ENCODE measurements at places on chromosomes 16 and 17. TPM values are rescaled to one million over a fixed set of nuclear protein-coding genes. Genes with fewer than 3 reads are reported as not detected.
A peak's percentile ranks its signal among the peaks of the same experiment; 100 is the strongest.

DNA sequence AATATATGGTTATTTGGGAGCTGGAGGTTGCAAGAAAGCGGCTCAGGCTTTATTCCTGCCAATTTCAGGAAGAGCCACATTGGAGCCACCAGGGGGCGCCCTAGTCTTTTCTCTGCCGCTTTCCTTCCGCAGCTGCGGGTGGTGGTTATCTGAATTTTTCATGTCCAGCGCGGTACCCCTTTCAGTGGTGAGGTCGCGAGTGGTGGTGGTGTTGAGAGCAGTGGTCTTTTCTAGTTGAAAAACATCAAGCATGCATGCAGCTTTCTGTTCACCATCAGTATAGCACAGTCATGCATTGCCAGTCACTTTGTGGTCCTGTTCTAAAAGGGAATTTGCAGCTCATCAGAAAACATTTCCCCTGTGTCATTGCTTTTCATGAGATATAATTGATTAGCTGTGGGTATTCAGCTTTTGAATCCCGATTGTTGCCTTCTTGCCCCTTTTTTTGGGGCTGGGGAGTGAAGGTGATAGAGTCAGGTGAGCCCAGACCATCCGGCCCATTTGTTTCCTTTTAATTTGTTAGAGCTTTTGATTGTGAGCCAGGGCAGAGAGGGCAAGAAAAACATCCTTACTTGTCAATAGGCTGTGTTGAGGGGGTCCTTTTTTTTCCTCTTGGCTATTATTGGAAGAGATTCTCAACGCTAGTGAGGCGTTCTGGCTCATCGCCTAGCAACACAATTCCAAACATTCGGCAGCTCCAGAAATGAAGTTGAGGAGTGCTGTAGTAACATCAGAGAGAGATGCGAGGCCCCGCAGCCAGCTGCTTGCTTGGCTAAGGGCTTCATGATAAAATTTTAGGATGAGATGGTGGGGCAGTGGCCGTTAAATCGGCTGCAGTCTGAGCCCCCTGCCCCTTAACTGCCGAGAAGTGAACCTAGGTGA is 119.0 kb downstream of the SNX29 start:
- DNase-seq = peak; percentile 90
- peaks cover 47% of the 10 kb centered on the region for H3K4me1 ChIP-seq
- H3K27ac ChIP-seq = no peak overlapping the region
- no peaks in the 10 kb centered on the region for H3K36me3 ChIP-seq
- no peaks in the 10 kb centered on the region for H3K27me3 ChIP-seq

DNA sequence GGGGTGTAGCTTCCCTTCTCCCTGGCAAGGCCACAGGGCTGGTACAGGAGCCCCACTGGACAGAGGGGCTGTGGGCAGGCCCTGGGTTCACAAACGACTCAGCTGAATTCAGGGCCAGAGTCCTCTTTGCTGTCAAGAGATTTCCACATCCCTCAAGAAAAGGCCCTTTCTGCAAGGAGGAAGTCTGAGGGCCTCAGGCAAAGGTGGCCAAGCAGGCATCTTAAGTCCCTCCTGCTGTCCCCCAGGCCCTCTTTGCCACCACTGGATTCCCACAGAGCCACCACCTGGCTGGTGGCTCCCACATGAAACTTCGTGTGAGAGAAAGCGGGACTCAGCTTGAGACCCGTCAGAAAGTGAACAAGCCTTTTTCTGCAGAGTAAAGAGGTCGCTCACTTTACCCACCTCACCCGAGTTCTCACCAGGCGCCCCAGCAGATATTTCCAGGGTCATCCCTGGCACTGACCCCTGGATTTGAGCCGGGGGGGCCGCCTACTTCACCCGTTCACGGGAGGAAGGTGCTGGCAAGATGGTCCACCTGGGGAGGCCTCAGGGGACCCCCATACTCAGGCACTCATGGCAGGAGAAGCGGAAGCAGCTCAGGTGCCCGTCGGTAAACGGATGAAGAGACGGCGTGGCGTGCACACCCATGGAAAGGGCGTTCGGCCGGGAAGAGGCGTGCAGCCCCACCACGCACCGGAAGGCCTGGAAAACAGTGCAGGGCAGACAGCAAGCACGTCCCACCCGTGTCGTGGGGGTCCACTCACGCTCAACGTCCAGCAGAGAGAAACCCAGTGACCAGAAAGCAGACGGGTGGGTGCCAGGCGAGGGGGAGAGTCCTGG is 3.6 kb downstream of the RNF166 start:
- DNase-seq = no peak
- peaks cover 48% of the 10 kb centered on the region for H3K4me1 ChIP-seq

GRCh38 chr17:78623541-78623940 is 46.3 kb upstream of the DNAH17 start:
- H3K36me3 ChIP-seq = no peaks in the 10 kb centered on the region
- no peaks in the 10 kb centered on the region for H3K27me3 ChIP-seq
- H3K27ac ChIP-seq = no peak overlapping the region
- DNase-seq = no peak
- no peaks in the 10 kb centered on the region for H3K4me1 ChIP-seq

GRCh38 chr16:88408561-88409142 is 25.9 kb downstream of the ZNF469 start:
- peaks cover 14% of the 10 kb centered on the region for H3K4me1 ChIP-seq
- H3K27ac ChIP-seq = no peak overlapping the region
- H3K36me3 ChIP-seq = no peaks in the 10 kb centered on the region
- H3K27me3 ChIP-seq = no peaks in the 10 kb centered on the region
- DNase-seq = no peak

GRCh38 chr17:65183736-65184135 is 46.6 kb downstream of the RGS9 start:
- no peak overlapping the region for H3K27ac ChIP-seq
- H3K4me1 ChIP-seq = no peaks in the 10 kb centered on the region
- H3K27me3 ChIP-seq = no peaks in the 10 kb centered on the region
- no peak for DNase-seq

- DNase-seq = peak; percentile 40
- H3K27ac ChIP-seq = peak overlapping the region; percentile 57
Measured at GRCh38 chr16:90019543-90020259, 445 bp upstream of the DBNDD1 start.

DNA sequence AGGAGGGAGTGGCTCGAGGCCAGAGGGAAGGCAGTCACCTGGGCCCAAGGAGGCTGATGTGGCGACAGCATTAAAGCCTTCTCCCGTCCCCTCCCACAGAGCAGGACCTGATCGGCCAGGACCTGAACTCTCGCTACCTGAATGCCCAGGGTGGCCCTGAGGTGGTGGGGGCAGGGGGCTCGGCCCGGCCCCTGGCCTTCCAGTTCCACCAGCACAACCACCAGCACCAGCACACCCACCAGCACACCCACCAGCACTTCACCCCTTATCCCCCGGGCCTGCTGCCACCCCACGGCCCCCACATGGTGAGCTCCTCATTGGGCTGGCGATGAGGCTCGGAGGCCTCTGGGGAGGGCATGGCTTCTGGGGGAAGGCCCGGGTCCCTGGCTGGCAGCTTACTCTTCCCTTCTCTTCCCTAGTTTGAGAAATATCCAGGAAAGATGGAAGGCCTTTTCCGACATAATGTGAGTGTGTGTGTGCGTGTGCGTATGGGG is 6.4 kb downstream of the FBRS start:
- no peak overlapping the region for H3K27ac ChIP-seq
- no peak for DNase-seq
- no peaks in the 10 kb centered on the region for H3K27me3 ChIP-seq
- H3K4me1 ChIP-seq = peaks cover 30% of the 10 kb centered on the region
- no peak overlapping the region for H3K4me3 ChIP-seq

Gene CDC6
- total RNA-seq = 7.3 TPM

Gene ABCC12
- total RNA-seq = not detected

Gene SNX20
- total RNA-seq = not detected

Measured in stomach (tissue), 19 donors.